ENCODE measurements at places on chromosomes 12 and 14.

DNA sequence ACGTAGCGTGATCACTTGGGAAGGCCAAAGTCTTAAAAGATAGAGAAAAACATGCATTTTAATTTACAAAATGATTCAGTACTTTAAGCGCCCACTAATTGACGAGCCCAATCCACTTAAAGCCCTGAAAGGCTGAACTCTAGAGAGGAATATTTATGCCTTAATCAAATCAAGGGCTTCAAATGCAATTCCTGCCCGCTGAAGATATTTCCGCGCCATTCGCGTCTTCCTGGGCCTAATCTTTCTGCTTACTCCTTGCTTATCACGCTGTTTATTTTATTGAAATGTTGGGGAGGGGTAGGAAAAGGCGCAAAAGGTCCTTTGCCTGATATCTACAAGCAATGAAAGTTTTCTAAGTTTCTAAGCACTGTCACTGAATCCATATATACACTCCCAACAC lies 4.0 kb downstream of the TBX3 start:
- DNase-seq = no peak

DNA sequence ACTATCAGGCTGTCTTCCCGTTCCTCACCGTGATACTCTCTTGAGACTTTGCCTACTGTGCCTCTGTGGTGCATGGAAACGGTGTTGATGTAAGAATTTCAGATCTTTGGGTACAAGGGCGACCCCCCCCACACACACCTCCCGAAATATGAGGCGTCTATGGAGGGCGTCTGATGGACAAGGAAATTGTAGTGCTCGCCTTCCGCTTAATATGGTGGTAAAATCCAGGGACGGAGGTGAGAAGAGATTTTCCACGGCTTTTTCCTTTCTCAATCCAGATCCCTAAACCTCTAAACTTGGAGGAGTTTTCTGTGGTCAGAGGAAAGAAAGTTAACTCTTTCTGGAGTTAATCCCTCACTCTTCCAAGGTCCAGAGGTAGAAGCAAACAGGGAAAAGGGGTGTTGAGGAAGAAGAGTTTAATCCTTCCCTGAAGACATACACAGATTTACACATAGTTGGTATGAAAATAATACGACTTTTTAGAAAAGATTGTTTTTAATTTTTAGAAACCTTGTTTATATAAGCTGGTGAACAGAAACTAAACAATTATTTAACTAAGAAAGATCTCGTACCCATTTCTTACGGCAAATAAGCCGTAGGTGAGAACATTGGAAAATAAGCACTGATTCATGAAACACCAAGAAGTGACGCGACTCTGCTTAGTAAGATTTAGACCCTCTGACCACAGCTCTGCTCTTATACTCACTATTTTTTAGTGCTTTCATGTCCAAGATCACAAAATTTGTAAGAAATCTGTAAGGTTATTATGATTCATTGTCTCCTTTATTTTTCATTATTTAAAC lies 23.1 kb upstream of the RNASE12 start:
- no peak for DNase-seq

DNA sequence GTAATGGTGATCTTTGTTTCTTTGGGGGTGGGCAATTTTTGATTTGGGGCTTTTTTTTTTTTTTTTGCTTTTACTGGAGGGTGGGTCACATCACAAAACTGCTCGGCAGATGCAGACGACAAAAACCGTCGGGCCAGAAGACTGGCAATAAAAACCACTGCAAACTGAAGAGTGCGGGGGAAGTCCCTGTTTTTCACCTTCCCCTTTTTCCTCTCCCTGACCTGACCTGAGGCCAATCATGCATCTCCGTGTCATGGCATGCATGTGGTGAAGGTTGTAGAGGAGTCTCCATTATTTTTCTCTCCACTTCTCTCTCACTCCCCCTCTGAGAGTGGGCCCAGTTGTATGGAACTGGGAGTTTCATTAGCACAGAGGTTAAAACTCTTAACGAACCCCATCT lies 57.5 kb downstream of the AP5M1 start:
- DNase-seq = no peak

DNA sequence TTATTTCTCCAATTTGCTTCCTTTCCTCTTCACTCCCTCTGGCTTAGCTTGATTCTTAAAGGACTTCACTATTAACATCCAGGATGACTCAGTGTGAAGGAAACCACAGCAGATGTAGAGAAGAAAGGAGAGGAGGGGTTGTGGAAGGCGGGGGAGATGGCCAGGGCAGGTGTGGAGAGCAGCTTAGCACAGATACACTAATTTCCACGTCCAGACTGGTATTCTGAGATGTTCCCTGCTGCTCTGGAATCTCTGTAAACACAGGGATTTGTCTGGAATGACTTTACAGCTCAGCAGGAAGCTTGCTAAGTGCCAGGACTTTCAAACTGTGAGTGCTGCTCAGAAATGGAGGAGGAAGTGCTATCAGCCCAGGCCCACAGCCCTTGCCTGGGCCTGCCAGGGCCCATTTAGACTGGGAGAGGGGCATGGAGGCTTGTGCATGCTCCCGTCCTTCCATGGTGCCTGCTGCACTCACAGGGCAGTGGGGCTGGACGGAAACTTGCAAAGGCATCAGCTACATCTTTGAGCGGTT lies 202.5 kb upstream of the DDHD1 start:
- DNase-seq = no peak

GRCh38 chr12:80617733-80618132 lies 89.7 kb upstream of the MYF6 start:
- no peak for DNase-seq

GRCh38 chr12:124321556-124322270 lies 26.8 kb downstream of the RFLNA start:
- DNase-seq = no peak

DNA sequence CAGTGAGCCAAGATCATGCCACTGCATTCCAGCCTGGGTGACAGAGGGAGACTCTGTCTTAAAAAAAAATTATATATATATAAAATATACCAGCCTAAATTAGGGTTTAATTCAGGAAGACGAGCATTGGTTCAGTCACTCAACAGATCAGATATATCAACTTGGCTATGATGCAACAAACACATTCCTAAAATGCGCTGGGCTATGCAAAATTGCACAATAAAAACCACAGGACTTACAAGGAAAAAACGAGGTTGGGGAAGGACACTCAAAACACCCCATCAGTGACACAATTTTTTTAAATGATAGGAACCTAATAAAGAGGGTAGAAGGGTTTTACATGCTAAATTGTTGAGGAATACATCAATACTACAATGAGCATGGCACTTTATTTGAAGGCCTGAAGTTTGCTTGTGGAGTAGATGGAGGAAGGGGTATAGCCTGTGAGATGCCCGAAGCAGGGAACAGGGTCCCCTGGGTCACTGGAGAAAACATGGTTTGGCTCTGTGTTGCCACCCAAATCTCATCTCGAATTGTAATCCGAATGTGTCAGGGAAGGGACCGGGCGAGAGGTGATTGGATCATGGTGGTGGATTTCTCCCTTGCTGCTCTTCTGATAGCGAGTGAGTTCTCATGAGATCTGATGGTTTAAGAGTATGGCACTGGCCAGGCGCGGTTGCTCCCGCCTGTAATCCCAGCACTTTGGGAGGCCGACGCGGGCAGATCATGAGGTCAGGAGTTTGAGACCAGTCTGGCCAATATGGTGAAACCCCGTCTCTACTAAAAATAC lies 71.2 kb downstream of the TNFAIP2 start:
- no peak for DNase-seq

DNA sequence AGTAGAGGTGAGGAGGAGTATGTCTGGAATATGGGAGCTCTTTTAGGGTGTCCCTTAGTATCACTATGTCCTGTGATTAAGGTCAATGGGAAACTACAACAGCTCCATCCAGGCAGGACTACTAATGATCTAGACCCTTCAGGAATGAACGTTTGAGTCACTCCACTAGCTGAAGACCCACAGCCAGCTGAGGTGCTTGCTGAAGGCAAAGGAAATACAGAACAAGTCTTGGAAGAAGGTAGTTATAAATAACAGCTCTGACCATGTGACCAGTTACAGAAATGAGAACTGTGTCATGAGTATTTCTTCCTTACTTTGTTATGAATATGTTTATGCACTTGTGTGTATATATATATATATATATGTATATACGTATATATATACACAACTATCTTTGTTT lies 40.5 kb upstream of the USP44 start:
- no peak for DNase-seq

- no peak for DNase-seq
These were observed 60.8 kb downstream of the PDE6H start for GRCh38 chr12:15033641-15034040.

- no peak for DNase-seq
These were observed 119.3 kb downstream of the SLC35F4 start for GRCh38 chr14:57746563-57746962.

DNA sequence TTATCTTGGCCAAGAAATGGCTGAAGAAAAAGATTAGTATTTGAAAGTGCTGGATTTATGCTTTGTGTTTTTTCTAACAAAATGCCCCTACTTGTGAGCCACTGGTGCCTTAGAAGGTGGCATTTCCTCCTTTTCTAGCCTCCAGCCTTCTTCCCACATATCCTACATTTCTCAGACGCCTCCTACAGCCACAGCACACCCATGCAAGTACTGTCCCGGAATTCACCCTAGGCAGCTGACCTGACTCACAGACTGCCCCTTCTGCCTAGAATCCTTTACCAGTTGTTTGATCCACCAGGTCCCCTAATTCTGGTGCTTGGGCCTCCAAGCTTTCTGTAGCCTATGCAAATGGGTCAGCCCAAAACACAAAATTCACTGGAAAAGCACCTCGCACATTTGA lies 166.0 kb downstream of the FOXN3 start:
- DNase-seq = no peak

- DNase-seq = no peak
These were observed 7.3 kb upstream of the CFAP54 start for GRCh38 chr12:96482086-96482485.

DNA sequence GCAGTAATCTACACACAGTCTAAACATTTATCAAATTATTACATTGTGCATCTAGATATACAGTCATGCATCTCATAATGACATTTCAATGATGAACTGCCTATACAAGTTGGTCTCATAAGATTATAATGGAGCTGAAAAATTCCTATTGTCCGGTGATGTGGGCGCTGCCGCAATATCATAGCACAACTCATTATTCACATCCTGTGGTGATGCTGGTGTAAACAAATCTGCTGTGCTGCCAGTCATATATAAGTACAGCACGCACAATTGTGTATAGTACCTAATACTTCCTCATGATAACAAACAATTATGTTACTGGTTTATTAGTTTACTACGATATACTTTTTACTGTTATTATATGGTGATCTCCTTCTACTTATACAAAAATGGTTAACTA lies 768.8 kb upstream of the NOVA1 start:
- DNase-seq = no peak

- DNase-seq = no peak
These were observed 343.0 kb downstream of the RGS6 start for GRCh38 chr14:72275242-72275641.

DNA sequence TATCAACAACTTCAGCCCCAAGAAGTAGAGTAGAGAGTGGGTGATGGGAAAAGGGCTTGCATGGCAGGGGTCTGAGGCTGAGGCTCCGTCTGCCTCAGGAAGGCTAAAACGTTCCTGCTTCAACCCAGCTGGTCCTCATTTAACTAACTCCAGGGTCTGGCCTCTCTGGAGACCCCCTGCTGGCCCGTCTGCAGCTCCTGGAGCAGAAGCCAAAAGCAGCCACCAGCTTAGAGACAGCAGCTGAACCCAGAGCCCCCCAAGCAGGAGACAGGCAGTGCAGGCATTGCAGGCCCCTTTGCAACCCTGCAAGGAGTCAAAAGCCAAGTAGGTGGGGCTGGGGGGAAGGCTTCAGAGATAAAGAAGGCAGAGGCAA lies 25.1 kb upstream of the LTBP2 start:
- DNase-seq = no peak

DNA sequence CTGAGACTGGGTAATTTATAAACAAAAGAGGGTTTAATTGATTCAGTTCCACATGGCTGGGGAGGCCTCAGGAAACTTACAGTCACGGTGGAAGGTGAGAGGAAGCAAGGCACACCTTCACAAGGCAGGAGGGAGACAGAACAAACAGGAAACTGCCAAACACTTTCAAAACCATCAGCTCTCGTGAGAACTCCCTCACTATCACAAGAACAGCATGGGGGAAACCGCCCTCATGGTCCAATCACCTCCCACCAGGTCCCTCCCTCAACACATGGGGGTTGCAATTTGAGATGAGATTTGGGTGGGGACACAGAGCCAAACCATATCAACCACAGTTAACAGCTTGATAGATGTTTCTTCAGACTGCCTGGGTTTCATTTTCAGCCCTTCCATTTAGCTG lies 6.2 kb upstream of the GNPNAT1 start:
- no peak for DNase-seq

GRCh38 chr14:104521816-104522745 lies 57.5 kb upstream of the C14orf180 start:
- no peak for DNase-seq

GRCh38 chr12:31850268-31850667 lies 108.9 kb upstream of the RESF1 start:
- no peak for DNase-seq

DNA sequence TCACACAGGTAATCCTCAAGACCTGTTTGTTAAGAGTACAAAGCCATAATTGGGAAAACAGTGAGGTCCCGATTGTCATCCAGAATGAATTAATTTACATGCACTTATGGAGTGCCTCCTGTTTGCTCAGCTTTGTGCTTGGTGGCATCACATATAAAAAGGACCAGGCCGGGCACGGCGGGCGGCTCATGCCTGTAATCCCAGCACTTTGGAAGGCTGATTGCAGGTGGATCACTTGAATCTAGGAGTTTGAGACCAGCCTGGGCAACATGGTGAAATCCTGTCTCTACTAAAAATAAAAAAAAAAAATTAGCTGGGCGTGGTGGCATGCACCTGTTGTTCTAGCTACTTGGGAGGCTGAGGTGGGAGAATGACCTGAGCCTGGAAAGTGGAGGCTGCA lies 247.4 kb downstream of the CACNA1C start:
- no peak for DNase-seq

DNA sequence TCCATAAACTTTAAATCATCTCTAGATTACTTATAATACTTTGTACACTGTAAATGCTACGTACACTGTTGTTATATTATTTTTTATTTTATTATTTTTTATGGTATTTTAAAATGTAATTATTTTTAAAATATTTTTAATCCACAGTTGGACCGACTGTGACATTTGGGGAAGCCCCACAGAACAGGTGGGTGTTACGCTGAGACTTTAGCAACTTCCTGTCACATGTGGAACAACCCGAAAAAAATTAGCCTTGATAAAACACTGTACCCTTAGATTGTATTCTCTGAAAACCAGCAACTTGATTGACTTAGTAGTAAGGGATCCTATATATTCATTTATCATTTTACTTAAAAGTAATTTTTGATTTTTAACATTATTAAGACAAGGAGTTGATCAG lies 1755.7 kb upstream of the SEL1L start:
- DNase-seq = no peak

- no peak for DNase-seq
These were observed 28.9 kb upstream of the NUDT4 start for GRCh38 chr12:93348575-93349435.

- no peak for DNase-seq
These were observed 9.5 kb downstream of the CEP290 start for GRCh38 chr12:88132392-88132791.

GRCh38 chr12:115199831-115200230 lies 515.9 kb upstream of the TBX3 start:
- DNase-seq = no peak

GRCh38 chr12:100460702-100461101 lies 13.0 kb upstream of the NR1H4 start:
- no peak for DNase-seq
